ENCODE measurements at places on chromosomes 1 and 21. TPM values are rescaled to one million over a fixed set of nuclear protein-coding genes. Genes with fewer than 3 reads are reported as not detected.

PRRX1 gene
- not detected for total RNA-seq

RNPC3 gene
- 12.0 TPM for total RNA-seq

MASP2 gene
- total RNA-seq = 0.90 TPM

- H3K27ac ChIP-seq = peak overlapping the region; percentile 46
- peaks cover 25% of the 10 kb centered on the region for H3K4me1 ChIP-seq
- no peaks in the 10 kb centered on the region for H3K36me3 ChIP-seq
- H3K27me3 ChIP-seq = no peaks in the 10 kb centered on the region
- DNase-seq = peak; percentile 17
- no peak overlapping the region for H3K4me3 ChIP-seq
Observed at GRCh38 chr1:108816049-108816893, 40.6 kb downstream of the AKNAD1 start.

DNA sequence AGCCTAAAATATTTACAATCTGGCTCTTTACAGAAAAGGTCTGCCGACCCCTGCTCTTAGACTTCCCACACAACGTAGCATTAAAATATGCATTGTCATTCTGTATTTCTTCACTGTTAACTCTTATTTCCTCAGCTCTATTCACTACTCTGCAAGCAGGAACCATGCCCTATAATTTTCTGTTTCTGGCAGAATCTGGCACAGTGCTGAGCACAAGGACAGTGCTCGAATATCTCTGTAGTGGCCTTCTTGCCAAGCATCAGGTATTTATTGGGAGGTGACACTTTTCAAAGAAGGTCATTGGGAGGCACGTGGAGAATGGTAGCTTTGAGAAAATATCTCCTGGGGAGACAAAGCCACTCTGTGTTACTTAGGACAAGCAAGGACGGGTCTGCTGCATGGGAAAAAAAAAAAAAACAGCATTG lies 77.9 kb downstream of the PSMG1 start:
- DNase-seq = no peak
- no peaks in the 10 kb centered on the region for H3K27me3 ChIP-seq
- no peak overlapping the region for H3K4me3 ChIP-seq
- H3K27ac ChIP-seq = no peak overlapping the region
- no peaks in the 10 kb centered on the region for H3K4me1 ChIP-seq
- H3K36me3 ChIP-seq = no peaks in the 10 kb centered on the region

- H3K4me1 ChIP-seq = peaks cover 43% of the 10 kb centered on the region
- peak within 1 kb of the TSS; percentile 73 for H3K4me3 ChIP-seq
- H3K27ac ChIP-seq = no peak within 1 kb of the TSS
- no peaks in the 10 kb centered on the region for H3K36me3 ChIP-seq
- DNase-seq = no peak
Observed at GRCh38 chr1:27603681-27604578, at the start of gene AHDC1. Gene AHDC1, minus strand, starts transcription at chr1:27604144. Its CDS starts 52,029 bp downstream, at chr1:27552115.

C1orf56 gene
- total RNA-seq = 3.0 TPM

DNA sequence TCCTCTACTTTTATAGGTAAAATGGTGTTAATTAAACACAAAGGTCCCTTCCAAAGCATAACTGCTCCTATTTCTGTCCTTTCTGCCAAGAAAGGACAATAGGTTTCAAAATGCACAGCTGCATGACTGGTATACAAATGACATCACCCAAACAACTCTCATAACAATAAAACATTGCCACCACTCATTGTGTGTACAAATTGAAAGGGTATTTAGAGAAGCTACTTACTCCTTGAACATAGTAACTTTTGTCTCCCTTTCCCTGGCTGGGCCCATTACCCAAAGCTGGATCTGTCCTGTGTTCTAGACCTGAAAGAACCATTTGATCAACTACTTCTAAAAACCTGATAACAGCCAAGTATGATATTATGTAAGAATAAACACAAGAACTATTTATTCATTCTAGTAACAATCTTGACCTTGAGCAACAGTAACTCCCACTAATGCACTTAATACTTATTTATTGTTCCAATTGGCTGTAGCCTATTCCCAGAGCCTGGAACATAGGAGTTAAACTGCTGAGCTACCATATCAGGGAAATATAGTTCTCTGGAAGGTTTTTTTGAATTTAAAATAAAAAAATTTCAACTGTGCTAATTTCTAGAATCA lies 38.2 kb downstream of the TTLL7 start:
- H3K4me3 ChIP-seq = no peak overlapping the region
- no peak for DNase-seq
- H3K27me3 ChIP-seq = no peaks in the 10 kb centered on the region
- H3K36me3 ChIP-seq = no peaks in the 10 kb centered on the region
- H3K27ac ChIP-seq = no peak overlapping the region

GJA8 gene
- not detected for total RNA-seq

NUF2 gene
- total RNA-seq = 24.1 TPM

UTS2 gene
- total RNA-seq = not detected

GRCh38 chr1:225876900-225877510 lies 5.2 kb downstream of the TMEM63A start:
- H3K4me1 ChIP-seq = peaks cover 16% of the 10 kb centered on the region
- H3K27ac ChIP-seq = no peak overlapping the region

GRCh38 chr1:160664573-160665051 lies 17.8 kb upstream of the SLAMF1 start:
- no peaks in the 10 kb centered on the region for H3K27me3 ChIP-seq
- H3K4me3 ChIP-seq = no peak overlapping the region
- H3K36me3 ChIP-seq = no peaks in the 10 kb centered on the region
- no peak overlapping the region for H3K27ac ChIP-seq

- no peak overlapping the region for H3K27ac ChIP-seq
- H3K27me3 ChIP-seq = no peaks in the 10 kb centered on the region
- no peak for DNase-seq
Observed at GRCh38 chr1:17861685-17862084, 106.6 kb downstream of the ACTL8 start.

RIPPLY3 gene
- 2.0 TPM for total RNA-seq

- DNase-seq = peak; percentile 70
- no peaks in the 10 kb centered on the region for H3K36me3 ChIP-seq
- H3K27me3 ChIP-seq = peaks cover 14% of the 10 kb centered on the region
- H3K27ac ChIP-seq = no peak overlapping the region
- peak overlapping the region; percentile 51 for H3K4me3 ChIP-seq
Observed at GRCh38 chr1:46166521-46167462, 8.1 kb upstream of the TSPAN1 start.

GRCh38 chr1:118023199-118023598 lies 93.7 kb downstream of the WDR3 start:
- no peaks in the 10 kb centered on the region for H3K36me3 ChIP-seq

GRCh38 chr1:190578017-190578416 lies 100.4 kb upstream of the BRINP3 start:
- DNase-seq = no peak
- no peaks in the 10 kb centered on the region for H3K4me1 ChIP-seq
- no peaks in the 10 kb centered on the region for H3K27me3 ChIP-seq
- no peak overlapping the region for H3K4me3 ChIP-seq

DNA sequence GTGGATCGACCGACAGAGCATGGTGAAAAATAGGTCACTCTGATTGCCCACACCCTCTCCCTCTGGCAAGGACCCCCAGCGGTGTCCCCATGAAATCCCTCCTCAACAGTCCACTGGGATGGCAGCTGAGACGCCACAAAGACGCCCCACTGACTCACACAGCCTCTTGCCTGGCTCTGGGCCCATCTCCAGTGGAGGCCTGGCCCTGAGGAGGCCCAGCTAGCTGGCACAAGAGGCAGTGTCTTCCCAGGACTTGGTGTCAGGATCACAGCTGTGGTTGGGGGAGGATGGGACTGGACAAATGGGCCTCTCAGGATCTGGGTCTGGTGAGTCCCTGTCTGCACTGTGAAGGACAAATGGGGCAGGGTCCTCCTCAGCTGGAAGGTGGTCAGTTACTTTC lies 4.6 kb downstream of the ALX3 start:
- H3K4me1 ChIP-seq = peaks cover under 1% of the 10 kb centered on the region
- no peak for DNase-seq
- peaks cover 62% of the 10 kb centered on the region for H3K27me3 ChIP-seq
- no peak overlapping the region for H3K4me3 ChIP-seq
- no peak overlapping the region for H3K27ac ChIP-seq

DNA sequence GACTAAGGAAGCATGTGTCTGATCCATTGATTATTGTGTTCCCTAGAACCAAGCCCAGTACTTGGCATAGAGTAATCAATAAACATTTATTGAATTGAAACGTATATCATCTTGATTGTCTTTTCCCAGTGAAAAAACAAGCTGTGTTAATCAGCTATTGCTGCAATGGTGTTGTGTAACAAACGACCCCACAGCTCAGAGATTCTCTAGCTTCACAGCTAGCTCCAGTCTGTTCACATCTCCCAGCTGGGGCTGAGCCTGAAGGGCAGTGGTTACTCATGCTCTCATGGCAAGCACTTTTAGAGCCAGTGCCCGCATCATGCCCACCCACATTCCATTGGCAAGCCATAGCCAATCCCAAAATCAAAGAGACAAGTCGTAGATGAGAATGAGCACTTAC lies 237.4 kb upstream of the RAB4A start:
- H3K36me3 ChIP-seq = no peaks in the 10 kb centered on the region
- no peaks in the 10 kb centered on the region for H3K27me3 ChIP-seq
- H3K4me1 ChIP-seq = peaks cover 13% of the 10 kb centered on the region
- DNase-seq = no peak
- H3K4me3 ChIP-seq = no peak overlapping the region

DNA sequence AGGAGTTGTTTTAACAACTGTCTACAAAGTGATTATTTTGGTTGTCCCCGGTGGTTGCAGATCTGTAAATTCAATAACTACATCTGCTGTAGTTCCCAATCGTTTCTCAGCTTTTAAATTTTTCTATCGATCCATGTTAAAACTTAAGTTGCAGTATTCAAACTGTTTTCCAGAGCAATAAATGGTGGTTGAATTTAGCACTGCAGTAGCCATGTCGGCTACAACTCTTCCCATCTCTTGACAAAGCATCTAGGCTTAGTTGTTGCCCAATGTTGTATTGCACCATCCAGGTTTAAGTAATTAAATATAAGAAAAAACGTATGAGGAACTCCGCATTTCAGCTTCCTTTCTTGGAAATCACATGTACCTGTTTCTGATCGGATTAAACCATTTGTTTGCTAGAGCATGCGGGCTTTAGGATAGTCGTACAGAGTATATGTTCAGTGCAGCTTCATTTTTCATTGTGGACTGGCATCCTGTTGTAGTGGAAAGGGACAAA lies 996 bp downstream of the CNIH4 start:
- H3K4me1 ChIP-seq = peaks cover 4% of the 10 kb centered on the region
- H3K27me3 ChIP-seq = no peaks in the 10 kb centered on the region
- peak overlapping the region; percentile 83 for H3K4me3 ChIP-seq
- DNase-seq = no peak
- H3K27ac ChIP-seq = no peak overlapping the region

- no peak overlapping the region for H3K27ac ChIP-seq
- no peak for DNase-seq
- H3K36me3 ChIP-seq = no peaks in the 10 kb centered on the region
- no peak overlapping the region for H3K4me3 ChIP-seq
- H3K27me3 ChIP-seq = no peaks in the 10 kb centered on the region
- no peaks in the 10 kb centered on the region for H3K4me1 ChIP-seq
Observed at GRCh38 chr1:229848752-229849677, 218.0 kb upstream of the GALNT2 start.

GRCh38 chr1:101302831-101303511 lies 66.2 kb downstream of the S1PR1 start:
- H3K27ac ChIP-seq = no peak overlapping the region
- no peak for DNase-seq
- no peaks in the 10 kb centered on the region for H3K36me3 ChIP-seq
- H3K4me1 ChIP-seq = no peaks in the 10 kb centered on the region
- no peak overlapping the region for H3K4me3 ChIP-seq

CAMK2N1 gene
- 7.4 TPM for total RNA-seq

GRCh38 chr21:45010096-45010495 lies 64.3 kb upstream of the ADARB1 start:
- H3K27me3 ChIP-seq = no peaks in the 10 kb centered on the region
- DNase-seq = no peak
- H3K4me3 ChIP-seq = no peak overlapping the region

GRCh38 chr1:234478152-234478480 lies 863 bp downstream of the TARBP1 start:
- no peaks in the 10 kb centered on the region for H3K36me3 ChIP-seq
- peak; percentile 82 for DNase-seq

GRCh38 chr1:28631713-28632112 lies 11.2 kb downstream of the TAF12 start:
- H3K4me3 ChIP-seq = no peak overlapping the region
- H3K27ac ChIP-seq = no peak overlapping the region
- H3K36me3 ChIP-seq = no peaks in the 10 kb centered on the region
- DNase-seq = no peak
- H3K4me1 ChIP-seq = no peaks in the 10 kb centered on the region

GRCh38 chr1:26317146-26317545 lies 612 bp upstream of the CD52 start:
- H3K27ac ChIP-seq = no peak overlapping the region
- H3K36me3 ChIP-seq = peaks cover 3% of the 10 kb centered on the region
- peaks cover 6% of the 10 kb centered on the region for H3K4me1 ChIP-seq
- no peaks in the 10 kb centered on the region for H3K27me3 ChIP-seq
- H3K4me3 ChIP-seq = no peak overlapping the region

MX2 gene
- total RNA-seq = 8.9 TPM

DNA sequence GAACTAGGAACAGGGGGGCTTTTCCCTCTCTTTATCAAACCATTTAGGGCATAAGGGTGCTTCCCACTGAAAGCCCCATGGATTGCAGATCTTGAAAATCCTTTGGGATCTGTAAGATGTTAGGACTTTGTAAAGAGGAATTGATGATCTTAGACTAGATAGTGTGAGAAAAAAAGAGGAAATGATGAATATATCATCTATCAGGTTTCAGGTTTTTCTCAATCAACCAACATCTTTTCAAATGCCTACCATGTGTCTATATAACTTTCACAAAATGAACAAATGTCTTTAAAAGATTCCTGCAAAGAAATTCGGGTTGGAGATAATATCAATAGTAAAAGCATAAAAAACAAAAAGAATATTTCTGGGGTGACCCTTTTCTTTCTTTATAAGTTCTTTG lies 50.1 kb downstream of the KCNC4 start:
- DNase-seq = no peak
- H3K4me1 ChIP-seq = no peaks in the 10 kb centered on the region
- no peak overlapping the region for H3K27ac ChIP-seq
- no peaks in the 10 kb centered on the region for H3K27me3 ChIP-seq
- no peak overlapping the region for H3K4me3 ChIP-seq

- H3K36me3 ChIP-seq = no peaks in the 10 kb centered on the region
- peak; percentile 77 for DNase-seq
- peaks cover 9% of the 10 kb centered on the region for H3K4me1 ChIP-seq
- H3K27ac ChIP-seq = no peak within 1 kb of the TSS
- peaks cover 2% of the 10 kb centered on the region for H3K27me3 ChIP-seq
Observed at GRCh38 chr1:183417772-183418491, at the start of gene NMNAT2. Gene NMNAT2, minus strand, starts transcription at chr1:183418380. Its CDS starts 113 bp downstream, at chr1:183418267.

- H3K27me3 ChIP-seq = no peaks in the 10 kb centered on the region
- H3K27ac ChIP-seq = no peak overlapping the region
- H3K4me1 ChIP-seq = peaks cover 7% of the 10 kb centered on the region
- H3K4me3 ChIP-seq = no peak overlapping the region
- H3K36me3 ChIP-seq = no peaks in the 10 kb centered on the region
- no peak for DNase-seq
Observed at GRCh38 chr1:111225091-111225490, 2.4 kb upstream of the CHI3L2 start.

S100A16 gene
- 14.9 TPM for total RNA-seq

Data from H1 (cell line).